Activated CD4-positive, alpha-beta memory T cell treated with anti-CD3 and anti-CD28 coated beads for 36 hours (primary cell): ENCODE measurements at places on chromosomes 7 and 10. TPM values are rescaled to one million over a fixed set of nuclear protein-coding genes. Genes with fewer than 3 reads are reported as not detected.

Gene NAT16
- total RNA-seq = not detected

Gene GPR26
- total RNA-seq = not detected

Gene PDCD4
- 123 TPM for total RNA-seq

Gene PSD
- total RNA-seq = 4.2 TPM

Gene CALHM1
- not detected for total RNA-seq

Gene FFAR4
- not detected for total RNA-seq

Gene PIP
- total RNA-seq = not detected

DNA sequence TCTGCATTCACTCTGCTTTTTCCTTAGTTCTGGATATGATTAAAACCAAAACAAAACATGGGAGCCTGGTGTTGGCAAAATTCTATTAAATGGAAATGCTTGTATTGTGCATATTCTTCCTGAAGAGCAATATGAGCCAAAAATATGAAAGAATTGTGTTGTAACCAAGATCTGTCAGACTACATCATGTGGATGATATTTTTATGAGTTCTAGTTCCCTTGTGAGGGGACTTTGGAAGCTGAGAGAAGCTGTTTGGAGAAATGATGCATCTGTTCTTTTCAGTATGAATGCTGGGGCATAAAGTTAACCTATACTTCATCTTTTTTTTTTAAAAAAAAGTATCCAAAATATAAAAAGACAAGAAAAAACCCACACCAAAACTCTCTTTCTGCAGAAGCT, 782.7 kb downstream of the ANKRD7 start:
- H3K27me3 ChIP-seq = no peaks in the 10 kb centered on the region
- no peak for DNase-seq
- H3K27ac ChIP-seq = no peak overlapping the region

DNA sequence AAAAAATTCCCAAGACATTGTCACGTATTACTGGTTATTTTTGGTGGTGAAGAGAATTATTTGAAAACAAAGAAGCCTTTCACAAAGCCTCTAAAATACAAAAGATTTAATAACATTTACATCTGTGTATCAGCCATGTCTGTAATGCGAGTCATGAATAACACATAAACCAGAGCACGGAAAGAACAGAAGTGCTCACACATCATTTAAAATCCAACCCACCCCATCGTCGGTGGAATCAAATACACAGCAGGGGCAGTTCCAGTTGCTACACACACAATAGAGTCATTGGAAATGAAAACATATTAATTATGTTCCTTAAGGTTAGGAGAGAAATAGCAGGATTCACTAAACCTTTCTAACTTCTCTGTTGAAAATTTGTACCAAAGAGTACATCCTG, 1097.3 kb downstream of the KCNMA1 start:
- no peak overlapping the region for H3K4me3 ChIP-seq
- no peak for DNase-seq
- no peaks in the 10 kb centered on the region for H3K27me3 ChIP-seq
- H3K36me3 ChIP-seq = no peaks in the 10 kb centered on the region
- no peak overlapping the region for H3K27ac ChIP-seq
- H3K4me1 ChIP-seq = no peaks in the 10 kb centered on the region

- H3K27ac ChIP-seq = no peak overlapping the region
- no peak overlapping the region for H3K4me3 ChIP-seq
- DNase-seq = no peak
- no peaks in the 10 kb centered on the region for H3K27me3 ChIP-seq
- H3K4me1 ChIP-seq = peaks cover 41% of the 10 kb centered on the region
Observed at GRCh38 chr10:94358480-94358879, 4.3 kb downstream of the NOC3L start.

GRCh38 chr10:89207181-89207800, at the start of gene CH25H:
CH25H (minus strand) TSS chr10:89207317; CDS start chr10:89207292, 25 bp downstream.
- H3K27ac ChIP-seq = no peak within 1 kb of the TSS
- H3K27me3 ChIP-seq = peaks cover 29% of the 10 kb centered on the region
- H3K4me3 ChIP-seq = peak within 1 kb of the TSS; percentile 64
- peak; percentile 71 for DNase-seq
- H3K36me3 ChIP-seq = no peaks in the 10 kb centered on the region

GRCh38 chr7:65980478-65981250, 1.3 kb downstream of the GUSB start:
- H3K4me1 ChIP-seq = peaks cover 11% of the 10 kb centered on the region
- H3K27me3 ChIP-seq = no peaks in the 10 kb centered on the region
- peak overlapping the region; percentile 86 for H3K4me3 ChIP-seq
- H3K27ac ChIP-seq = peak overlapping the region; percentile 90
- peaks cover 18% of the 10 kb centered on the region for H3K36me3 ChIP-seq

- H3K27me3 ChIP-seq = no peaks in the 10 kb centered on the region
- no peak overlapping the region for H3K4me3 ChIP-seq
- no peaks in the 10 kb centered on the region for H3K4me1 ChIP-seq
Observed at GRCh38 chr7:127021019-127021738, 231.6 kb downstream of the GRM8 start.

DNA sequence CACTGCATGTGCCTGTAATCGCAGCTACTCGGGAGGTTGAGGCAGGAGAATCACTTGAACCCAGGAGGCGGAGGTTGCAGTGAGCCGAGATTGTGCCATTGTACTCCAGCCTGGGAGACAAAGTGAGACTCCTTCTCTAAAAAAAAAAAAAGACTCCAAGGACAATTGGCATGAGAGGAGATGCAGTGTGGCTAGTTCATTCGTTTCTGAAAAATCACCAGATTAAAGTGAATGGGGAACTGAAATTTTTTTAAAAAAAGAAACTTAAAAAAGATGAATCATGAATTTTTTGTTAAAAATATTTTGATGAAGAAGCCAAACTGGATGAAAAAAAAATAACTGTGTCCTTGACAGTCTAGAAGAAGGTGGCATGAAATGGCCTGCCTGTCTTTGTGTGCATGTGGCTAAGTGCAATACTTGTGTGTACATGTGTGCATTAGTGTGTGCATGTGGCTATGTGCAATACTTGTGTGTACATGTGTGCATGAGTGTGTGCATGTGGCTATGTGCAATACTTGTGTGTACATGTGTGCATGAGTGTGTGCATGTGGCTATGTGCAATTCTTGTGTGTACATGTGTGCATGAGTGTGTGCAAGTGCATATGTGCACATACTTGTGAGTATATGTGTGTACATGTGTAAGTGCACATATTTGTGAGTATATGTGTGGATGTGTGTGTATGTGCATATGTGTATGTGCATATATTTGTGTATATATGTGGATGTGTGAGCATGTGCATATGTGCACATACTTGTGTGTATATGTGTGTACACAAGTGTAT, 391.7 kb upstream of the KLF6 start:
- H3K27ac ChIP-seq = no peak overlapping the region
- peaks cover 5% of the 10 kb centered on the region for H3K36me3 ChIP-seq
- no peak for DNase-seq
- no peaks in the 10 kb centered on the region for H3K27me3 ChIP-seq
- peaks cover 8% of the 10 kb centered on the region for H3K4me1 ChIP-seq

DNA sequence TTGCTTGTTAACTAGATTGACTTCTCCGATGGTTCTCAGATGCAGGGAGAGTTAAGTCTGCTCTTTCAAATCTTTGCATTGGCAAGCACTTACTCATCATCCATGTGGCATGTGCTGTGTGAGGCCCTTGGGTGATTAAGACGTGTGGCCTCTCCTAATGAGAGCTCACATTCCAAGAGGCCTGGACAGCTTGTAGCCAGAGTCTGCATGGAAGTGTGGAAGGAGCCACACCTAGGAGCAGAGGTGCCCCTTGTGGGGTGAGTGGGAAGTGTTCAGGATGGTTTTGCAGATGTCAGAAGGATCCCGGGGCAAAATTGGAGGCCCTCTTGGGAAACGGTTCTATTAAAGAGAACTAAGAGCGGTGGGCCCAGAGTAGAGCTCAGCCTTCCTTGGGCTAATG, 225.9 kb downstream of the PAXIP1 start:
- H3K27ac ChIP-seq = no peak overlapping the region
- H3K36me3 ChIP-seq = no peaks in the 10 kb centered on the region
- no peak overlapping the region for H3K4me3 ChIP-seq
- H3K27me3 ChIP-seq = no peaks in the 10 kb centered on the region

DNA sequence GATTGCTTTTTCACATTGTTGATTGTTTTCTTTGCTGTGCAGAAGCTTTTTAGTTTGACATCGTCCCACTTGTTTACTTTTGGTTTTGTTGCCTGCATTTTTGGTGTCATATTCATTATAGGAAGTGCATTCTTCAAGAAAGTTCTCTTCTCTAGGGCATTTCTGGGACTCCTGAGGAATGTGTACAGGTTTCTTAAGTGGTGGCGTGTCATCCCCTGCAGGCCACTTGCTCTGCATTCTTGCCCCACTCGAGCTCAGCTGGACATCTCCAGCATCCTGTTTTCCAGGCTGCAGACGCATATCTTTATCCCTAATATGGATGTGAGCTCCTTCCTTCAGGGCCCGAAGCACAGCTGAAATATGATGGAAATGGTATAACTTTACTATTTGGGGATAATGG, 255.6 kb upstream of the HABP2 start:
- no peaks in the 10 kb centered on the region for H3K4me1 ChIP-seq
- no peak overlapping the region for H3K27ac ChIP-seq

DNA sequence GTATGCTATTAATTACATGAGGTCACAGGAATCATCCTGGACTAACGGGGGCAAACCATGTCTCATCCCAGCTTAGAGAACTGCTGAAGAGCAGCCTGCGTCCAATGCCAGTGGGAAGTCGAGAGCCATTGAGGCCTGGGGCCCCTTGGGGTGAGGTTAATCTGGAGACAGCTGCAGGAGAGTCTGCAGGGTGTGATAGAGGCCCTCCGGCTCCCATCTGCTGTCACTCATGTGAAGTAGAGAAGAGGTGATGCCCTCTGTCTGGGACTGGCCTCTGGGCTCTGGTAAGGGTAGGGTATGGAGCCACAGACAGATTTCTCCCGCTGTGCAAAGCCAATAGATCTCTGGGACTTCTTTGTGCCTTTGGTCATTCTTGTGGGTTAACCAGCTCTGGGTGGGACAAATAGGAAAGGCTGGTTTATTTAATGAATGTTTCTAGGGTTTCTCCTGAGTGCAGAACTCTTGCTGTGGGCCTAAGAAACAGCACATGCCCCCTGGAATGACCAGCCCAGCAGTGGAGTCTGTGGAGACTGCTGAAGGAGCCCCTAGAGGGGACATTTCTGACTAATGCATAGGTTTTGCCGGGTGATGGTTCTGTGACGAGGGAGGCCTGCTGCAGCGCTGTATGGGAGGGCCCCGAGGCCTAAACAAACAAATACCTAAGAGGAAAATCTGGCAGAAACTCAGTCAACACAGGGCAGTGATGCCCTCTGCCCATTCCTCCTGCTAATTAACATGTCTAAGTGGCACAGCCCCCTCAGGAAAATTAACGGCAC, 34.5 kb downstream of the CRHR2 start:
- no peak overlapping the region for H3K4me3 ChIP-seq
- H3K27ac ChIP-seq = no peak overlapping the region
- no peaks in the 10 kb centered on the region for H3K4me1 ChIP-seq
- no peaks in the 10 kb centered on the region for H3K27me3 ChIP-seq
- peaks cover 19% of the 10 kb centered on the region for H3K36me3 ChIP-seq

DNA sequence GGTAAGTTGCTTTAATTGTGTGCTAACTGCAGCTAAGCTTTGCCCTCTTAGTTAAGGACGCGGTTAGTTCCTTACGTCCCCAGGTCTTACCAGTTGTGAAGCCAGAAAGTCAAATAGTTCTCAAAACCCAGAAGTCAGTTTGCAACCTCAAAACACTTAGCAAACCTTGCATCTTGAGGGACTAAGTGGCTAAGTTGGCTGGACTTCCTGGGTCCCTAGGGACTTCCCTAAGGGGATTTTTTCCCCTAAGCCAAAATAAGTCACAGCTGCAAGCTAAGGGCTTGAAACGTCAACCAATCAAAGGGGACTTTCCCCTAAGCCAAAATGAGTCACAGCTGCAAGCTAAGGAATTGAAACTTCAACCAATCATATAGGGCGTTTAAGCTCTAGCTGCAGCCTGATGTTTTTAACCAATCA, 36.2 kb upstream of the HECW1 start:
- peaks cover 4% of the 10 kb centered on the region for H3K4me1 ChIP-seq
- H3K36me3 ChIP-seq = no peaks in the 10 kb centered on the region
- peak; percentile 42 for DNase-seq

GRCh38 chr10:34845070-34845469, 30.0 kb upstream of the PARD3 start:
- H3K4me3 ChIP-seq = no peak overlapping the region
- H3K4me1 ChIP-seq = no peaks in the 10 kb centered on the region
- DNase-seq = no peak
- H3K36me3 ChIP-seq = no peaks in the 10 kb centered on the region

DNA sequence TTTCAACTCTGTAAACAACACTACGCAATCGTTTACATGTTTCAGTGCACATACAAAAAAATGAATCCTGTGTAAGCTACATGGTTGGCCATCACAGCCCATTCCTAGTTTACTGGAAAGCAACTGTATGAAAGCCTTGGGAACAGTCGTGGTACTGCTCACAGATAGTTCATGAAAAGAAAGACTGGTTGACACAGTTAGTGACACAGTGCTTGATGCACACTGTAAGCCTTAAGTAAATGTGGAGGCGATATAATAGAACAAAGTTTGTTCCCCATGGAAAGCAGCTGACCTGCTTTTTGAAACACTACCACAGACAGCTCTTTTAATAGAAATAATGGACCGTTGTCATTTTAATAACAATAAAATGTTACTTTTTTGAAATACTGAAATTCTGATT, 5.1 kb downstream of the CACNA2D1 start:
- no peaks in the 10 kb centered on the region for H3K36me3 ChIP-seq
- H3K4me3 ChIP-seq = no peak overlapping the region
- H3K27me3 ChIP-seq = peaks cover 15% of the 10 kb centered on the region

DNA sequence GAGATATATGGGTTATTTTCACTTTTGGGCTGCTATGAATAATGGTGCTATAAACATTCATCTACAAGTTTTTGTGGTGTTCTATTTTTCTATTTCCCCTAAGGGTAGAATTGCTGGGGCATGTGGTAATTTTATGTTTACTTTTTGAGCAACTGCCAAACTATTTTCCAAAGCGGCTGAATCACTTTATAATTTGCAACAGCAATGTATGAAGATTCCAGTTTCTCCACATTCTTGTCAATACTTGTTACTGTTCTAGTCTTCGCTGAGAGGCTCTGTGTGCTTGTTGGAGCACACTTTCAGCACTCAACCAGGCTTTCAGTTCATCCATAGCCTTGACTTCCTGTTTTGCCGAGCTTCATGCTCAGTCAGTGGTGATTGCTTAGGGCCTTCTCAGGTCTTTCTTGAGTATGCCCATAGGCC, 39.0 kb downstream of the ADK start:
- H3K4me3 ChIP-seq = peak overlapping the region; percentile 17
- peak; percentile 27 for DNase-seq
- no peaks in the 10 kb centered on the region for H3K27me3 ChIP-seq
- H3K4me1 ChIP-seq = peaks cover 54% of the 10 kb centered on the region
- H3K36me3 ChIP-seq = peaks cover 2% of the 10 kb centered on the region
- peak overlapping the region; percentile 85 for H3K27ac ChIP-seq

GRCh38 chr10:3074145-3074665, 6.9 kb downstream of the PFKP start:
- no peak for DNase-seq
- H3K36me3 ChIP-seq = peaks cover 57% of the 10 kb centered on the region
- no peak overlapping the region for H3K27ac ChIP-seq
- no peak overlapping the region for H3K4me3 ChIP-seq
- peaks cover 65% of the 10 kb centered on the region for H3K4me1 ChIP-seq

GRCh38 chr10:26214551-26215395, 1.8 kb upstream of the GAD2 start:
- no peak for DNase-seq
- peaks cover 70% of the 10 kb centered on the region for H3K27me3 ChIP-seq
- H3K27ac ChIP-seq = no peak overlapping the region
- no peak overlapping the region for H3K4me3 ChIP-seq
- H3K4me1 ChIP-seq = peaks cover 33% of the 10 kb centered on the region

- no peaks in the 10 kb centered on the region for H3K36me3 ChIP-seq
- no peak overlapping the region for H3K4me3 ChIP-seq
- no peak overlapping the region for H3K27ac ChIP-seq
- peaks cover 17% of the 10 kb centered on the region for H3K4me1 ChIP-seq
Observed at GRCh38 chr10:132638130-132638515, 100.5 kb downstream of the INPP5A start.
